ENCODE measurements at places on chromosomes 3 and 15.

GRCh38 chr3:127224118-127224517 is 31.2 kb downstream of the PRR23E start:
- DNase-seq = no peak

GRCh38 chr3:113169891-113170452 is 41.4 kb upstream of the BOC start:
- DNase-seq = no peak

- DNase-seq = no peak
These were observed 696.9 kb downstream of the ZNF385D start for GRCh38 chr3:21054064-21054463.

DNA sequence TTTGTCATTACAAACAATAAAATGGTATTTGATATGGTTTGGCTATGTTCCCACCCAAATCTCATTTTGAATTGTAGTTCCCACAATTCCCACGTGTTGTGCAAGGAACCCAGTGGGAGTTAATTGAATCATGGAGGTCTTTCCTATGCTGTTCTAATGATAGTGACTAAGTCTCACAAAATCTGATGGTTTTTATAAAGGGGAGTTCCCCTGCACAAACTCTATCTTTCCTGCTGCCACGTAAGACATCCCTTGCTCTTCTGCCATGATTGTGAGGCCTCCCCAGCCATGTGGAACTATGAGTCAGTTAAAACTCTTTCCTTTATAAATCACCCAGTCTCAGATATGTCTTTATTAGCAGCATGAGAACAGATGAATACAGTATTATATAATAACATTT is 15.4 kb upstream of the AADAC start:
- DNase-seq = no peak

DNA sequence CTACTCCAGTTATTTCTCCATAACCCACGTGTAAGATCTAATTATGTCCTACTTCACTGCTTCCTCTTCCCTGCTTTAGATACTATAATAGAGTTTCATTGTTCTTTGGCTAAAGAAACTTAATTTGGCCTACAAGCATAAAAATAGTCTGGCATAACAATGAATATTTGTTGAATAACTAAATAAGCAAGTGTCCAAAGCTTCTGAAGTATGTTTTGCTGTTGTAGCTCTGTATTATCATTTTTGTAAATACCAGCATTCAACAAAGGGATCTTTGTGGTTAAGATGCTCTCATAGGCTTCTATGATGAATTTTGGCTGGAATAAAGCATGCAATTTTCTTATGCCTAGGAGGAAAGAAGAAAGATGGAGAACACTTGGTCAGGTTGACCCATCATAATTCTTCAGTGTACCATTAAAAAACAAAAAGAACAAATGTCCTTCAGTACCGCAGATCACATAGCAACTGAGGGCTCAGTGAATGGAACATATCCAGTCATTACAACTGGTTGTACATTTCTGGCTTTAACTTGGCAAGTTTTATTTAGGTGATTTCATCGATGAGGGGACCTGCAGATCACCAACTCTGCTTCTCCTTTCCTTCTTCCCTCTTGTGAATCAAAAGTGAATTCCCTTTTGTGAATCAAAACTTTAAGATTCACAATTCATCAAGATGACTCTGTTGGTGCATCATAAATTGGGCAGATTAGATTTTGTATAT is 465.9 kb upstream of the TGFBR2 start:
- no peak for DNase-seq

Data from iPS-NIHi11 (cell line).